Left forelimb (tissue), 1 donor: ENCODE measurements at places on chromosomes 3 and 15.

- DNase-seq, result no peak
These were observed 134.2 kb upstream of the SATB1 start for GRCh38 chr3:18559331-18559842.

DNA sequence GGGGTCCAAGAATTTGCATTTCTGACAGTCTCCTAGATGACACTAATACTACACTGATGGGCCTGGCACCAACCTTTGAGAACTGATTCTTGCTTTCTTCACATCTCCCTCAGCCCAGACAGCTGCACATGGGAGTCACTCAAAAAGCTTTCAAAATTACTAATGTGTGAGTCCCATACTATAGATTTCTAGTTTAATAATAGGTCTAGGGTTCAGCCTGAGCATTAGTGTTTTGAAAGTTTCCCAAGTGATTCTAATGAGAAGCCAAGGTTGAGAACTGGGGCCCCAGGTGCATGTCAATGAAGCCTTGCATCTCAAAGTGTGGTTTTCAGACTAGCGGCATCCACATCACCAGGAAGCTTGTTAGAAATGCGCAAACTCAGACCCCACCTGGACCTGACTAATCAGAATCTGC, 159.9 kb upstream of the CMC1 start:
- no peak for DNase-seq

- no peak for DNase-seq
These were observed 48.0 kb downstream of the KPNA1 start for GRCh38 chr3:122466701-122467240.

DNA sequence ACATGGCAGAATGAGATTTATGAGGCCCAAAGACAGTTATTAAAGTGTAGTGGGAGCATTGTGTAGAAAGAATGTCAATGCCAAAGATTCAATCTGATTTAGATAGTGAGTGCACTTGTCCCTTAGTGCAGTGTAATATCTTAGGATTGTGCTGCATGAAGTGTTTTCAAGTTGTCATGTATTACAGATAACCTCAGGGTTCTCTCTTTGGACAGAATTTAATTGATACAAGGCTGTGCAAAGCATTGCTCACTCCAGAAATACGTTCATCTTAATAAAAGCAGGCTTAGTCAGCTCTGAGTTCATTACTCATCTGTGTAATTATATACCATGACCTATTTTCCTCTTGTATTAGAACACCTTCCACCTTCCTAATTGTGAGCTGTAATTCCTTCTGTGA, 16.0 kb upstream of the GPR171 start:
- no peak for DNase-seq

GRCh38 chr3:29494305-29495036, 213.6 kb downstream of the RBMS3 start:
- DNase-seq, result no peak

- no peak for DNase-seq
These were observed 42.3 kb downstream of the EFHB start for GRCh38 chr3:19891740-19892139.

DNA sequence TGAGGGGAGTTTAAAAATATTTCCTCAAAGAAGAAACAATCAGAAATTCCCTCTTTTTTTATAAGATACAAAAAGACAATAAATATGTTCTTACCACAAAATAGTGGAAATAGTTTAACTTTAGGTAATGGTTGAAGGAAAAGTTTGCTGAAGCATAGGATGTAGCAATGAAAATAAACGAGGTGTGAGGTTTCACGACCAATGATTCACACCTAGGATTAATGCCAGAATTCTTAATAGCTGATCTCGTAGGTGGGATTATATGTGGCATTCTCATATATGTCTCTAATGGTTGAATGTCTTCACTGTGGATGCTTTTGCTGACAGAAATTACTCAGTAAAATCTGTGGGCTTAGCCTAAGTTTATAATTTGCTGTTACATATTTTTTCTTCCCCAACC, 467.7 kb downstream of the FGF12 start:
- DNase-seq, result no peak

GRCh38 chr15:43763819-43764446, 12.8 kb downstream of the ELL3 start:
- DNase-seq, result no peak

DNA sequence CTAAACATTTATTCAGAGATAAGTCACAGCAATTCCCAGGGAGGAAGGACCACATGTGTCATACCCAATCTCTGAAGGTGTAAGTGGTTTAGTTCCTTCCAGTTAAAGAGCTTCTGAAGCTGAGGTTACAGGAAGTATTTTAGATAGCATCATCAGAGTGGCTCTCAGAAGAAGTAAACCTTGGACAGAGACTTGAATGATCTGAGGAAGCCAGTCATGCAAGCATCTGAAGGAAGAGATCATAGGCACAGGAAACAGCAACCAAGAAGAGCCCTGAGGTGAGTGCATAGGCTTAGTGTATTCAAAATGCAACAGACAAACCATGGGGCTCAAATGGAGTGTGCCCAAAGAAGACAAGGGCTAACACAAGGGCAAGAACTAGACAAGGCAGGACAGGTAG, 210.3 kb downstream of the ULK4 start:
- no peak for DNase-seq

DNA sequence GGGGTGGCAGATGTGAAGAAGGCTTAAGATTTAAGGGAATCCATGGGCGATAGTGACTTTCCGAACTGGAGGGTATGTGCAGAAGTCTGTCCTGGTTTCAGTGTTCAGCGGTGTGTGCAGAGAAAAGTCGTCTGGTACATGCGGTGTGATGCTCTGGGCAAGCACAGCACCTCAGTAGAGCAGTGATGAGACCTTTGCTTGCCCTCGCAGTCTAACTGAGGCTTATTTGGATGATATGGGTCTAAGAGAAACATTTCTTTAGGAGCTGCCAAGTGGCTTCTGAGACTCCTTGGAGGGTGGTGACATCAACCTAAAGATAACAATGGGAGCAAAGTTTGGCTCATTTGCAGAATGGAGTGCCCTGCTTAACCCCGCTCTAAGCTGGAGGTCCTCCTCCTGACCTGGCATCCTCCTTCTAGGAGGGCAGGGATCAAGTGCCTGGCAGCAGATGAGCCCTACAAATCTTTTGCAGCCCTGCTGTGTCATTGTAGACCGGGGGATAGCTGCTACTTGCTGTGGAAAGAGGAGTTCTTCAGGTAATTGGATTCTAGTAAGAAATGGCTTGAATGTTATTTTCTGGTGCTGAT, 228.1 kb upstream of the AZI2 start:
- no peak for DNase-seq

DNA sequence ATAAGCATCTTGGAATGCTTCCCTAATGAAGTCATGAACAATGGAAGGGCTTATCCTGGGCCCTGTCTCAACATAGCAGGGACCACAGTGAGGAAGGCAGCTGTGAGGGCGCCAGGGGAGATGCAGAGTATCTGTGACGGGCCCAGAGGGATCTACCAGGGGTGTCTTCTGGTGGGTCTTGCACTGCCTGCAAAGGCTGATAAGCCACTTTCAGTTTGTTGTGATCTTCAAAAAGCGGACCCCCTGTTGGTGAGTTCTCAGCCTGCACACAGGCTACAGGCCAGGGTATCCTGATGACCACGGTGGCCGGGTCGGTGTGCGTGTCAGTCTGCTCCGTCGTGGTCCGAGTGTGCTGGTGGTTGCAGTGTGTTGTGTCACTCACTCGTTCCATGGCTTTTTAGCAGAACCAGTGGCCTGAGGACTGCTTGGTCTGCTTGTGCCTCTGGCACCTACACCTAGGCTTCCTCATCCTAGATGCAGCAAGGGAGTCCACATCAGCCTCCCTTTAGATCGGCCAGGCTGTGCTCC, 46.8 kb downstream of the CHDH start:
- DNase-seq, result no peak

- no peak for DNase-seq
These were observed 127.0 kb downstream of the KLHL25 start for GRCh38 chr15:85667491-85668424.

DNA sequence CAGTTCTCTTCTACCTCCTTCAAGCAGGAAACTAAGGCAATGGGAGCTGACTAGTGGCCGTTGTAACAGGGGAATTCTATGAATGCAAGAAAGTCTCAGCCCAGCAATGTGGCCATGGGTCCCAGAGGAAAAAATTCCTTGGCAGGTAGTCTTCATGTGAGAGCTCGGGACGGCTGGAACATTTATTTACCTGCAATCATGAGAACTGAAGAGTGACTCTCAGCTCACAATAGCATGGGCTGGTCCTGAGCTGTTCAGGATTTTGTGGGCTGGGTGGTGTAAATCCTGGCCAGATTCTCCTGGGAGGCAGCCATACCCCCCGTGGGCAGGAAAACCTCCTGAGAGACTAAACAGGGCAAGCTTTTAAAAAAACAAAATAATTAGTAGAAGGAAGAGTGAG, 330.3 kb upstream of the CTNNB1 start:
- no peak for DNase-seq

DNA sequence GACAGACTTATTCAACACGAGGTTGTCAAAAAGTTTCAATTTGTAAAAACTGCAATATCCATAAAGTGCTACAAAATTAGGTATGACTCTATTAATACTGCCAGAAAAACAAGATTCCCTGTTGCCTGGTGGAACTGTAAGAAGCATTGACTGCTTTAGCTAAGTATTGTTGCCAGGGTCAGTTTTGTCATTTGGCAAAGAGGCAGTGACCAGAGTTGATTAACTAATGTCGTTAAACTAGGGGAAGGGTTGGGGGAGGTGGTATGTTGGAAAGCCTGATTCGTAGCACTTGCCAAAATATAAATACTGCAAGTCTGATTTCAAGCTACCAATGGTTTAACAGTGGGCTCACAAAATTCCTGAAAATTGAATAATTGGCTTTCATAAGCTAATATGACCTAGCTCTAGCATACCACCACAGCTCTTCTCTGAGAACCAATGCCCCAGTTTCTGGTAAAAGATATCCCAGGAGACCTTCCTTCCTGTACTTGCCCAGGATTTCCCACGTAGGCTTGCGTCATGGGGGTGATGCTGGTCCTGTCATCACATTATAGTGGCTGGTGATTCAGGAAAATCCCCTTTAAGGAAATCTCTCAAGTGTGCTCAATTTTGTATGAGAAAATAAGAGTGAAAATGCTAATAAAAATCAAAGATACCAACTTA, 266.4 kb upstream of the TBC1D5 start:
- DNase-seq, result no peak

GRCh38 chr3:197907196-197907595, 42.8 kb upstream of the RPL35A start:
- no peak for DNase-seq

DNA sequence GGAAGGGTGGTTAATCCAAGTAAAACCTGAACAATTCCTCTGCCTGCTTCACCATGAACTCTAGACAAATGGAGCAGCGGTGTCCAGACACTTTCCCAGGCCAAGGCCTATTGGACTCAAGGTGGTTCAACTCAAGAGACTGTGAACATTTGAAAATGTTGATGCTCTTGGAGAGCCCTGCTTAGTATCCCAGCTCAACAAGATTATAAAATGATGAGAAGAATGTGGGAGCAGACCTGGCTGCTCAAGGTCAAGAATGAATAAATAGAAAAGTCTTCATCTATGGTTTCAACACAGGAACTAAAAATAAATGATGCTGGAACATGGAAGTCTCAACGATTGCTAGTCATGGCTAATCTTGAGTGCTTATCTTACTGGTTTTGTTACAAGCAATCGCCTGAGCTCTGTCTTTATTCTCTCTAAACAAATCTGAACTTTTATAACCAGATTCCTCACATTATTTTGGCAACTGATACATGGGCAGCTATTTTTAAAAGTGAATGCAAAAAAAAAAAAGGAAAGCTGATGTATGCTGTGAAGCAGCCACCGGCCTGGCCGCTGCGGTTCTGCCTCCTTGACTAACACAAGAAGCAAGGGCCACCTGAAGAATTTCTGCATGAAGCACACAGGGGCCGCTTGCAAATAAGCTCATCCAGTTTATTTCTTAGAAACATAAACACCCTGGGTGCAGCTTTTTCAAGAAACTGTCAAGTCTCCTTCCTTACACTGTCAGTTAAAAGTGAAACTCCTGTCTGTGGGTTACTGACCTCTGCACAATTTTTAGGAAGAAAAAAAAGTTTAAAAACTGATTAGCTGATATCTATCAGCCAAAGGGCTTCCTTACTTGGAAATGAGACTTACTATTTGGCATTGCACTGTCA, 120.1 kb upstream of the ARHGEF3 start:
- DNase-seq, result no peak

DNA sequence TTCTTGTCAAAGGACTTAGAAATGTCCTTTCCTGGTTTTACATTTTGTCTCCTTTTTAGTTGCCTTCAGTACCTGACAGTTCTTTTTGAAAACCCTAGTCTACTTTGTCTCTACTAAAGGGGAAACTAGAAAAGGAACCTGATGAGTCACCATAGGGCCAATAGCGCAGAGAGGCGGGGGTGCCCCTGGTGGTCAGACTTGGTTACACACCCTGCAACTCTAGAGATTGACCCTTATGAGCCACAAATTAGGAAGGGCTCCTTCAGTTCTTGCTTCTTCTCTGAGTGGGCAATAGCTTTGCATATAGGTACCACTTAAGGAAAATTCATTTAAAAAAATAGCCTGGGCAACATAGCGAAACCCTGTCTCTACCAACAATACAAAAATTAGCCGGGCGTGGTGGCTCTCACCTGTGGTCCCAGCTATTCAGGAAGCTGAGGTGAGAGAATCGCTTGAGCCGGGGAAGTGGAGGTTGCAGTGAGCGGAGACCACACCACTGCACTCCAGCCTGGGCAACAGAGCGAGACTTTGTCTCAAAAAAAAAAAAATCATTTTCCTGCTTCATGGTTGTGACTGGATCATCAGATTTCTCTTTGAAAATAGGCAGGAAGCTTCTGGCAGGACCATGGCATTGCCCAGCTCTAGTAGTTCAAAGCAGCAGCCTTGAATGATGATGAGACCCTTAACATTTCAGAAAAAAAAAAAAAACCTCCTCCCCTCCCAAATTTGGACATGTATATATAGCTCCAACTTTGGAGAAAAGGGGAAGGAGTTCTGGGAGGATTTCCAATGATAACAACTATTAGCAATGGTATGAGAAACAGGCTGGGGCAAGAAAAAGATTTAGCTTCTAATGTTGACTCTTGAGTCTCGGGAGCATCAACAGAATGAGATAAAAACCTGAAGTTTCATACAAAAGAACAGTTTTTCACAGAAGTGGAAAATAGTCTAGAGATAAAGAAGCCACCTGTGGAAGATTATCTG, 45.2 kb upstream of the RASA2 start:
- no peak for DNase-seq

DNA sequence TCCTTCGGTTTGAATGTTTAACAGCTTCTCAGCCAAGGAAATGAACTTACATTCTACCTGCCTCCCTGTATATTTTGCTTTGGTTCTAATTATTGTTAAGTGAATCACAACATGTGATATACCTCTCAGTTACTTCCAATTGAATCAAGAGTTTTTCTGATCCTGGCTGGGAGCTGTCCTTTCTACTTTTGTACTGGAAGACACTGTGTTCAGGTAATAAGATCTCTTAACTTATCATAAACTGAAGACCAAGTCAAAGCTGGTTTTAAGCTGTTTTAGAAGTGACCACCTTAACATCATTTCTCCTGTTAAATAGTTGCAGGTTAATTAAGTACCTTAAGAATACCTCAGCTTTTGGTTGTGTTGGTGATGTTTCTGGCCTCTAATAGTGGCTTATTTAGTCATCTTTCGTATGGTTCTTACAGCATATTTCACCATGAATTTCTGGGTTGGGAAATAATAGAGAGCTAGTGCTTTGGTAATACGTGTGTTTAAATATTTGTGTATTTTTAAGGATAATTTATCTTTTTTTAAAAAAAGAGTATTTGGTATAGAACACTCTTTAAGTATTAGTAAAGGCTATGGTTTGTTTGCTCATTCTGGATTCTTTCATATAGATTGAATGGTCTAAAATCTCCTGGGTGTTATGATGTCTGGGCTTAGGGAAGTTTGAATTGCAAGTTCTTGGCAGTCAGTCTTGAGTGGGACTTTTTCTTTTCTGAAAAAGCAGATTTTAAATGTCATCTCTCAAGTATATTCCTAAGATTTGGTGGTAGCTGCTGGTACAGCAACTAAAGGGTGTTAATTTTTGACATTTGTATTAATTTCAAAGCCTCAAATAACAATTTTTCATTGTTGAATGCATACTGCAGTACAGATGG, 1.6 kb downstream of the RAB8B start:
- DNase-seq, result no peak
